Dermis microvascular lymphatic vessel endothelial cell (primary cell): ENCODE measurements at places on chromosomes 2 and 18. TPM values are rescaled to one million over a fixed set of nuclear protein-coding genes. Genes with fewer than 3 reads are reported as not detected.

Gene ANKRD36C
- total RNA-seq: 18.8 and 27.5 TPM in 2 replicates

Gene SLC5A7
- not detected in 2 replicates for total RNA-seq

Gene IL36G
- not detected in 2 replicates for total RNA-seq

Gene EML6
- 0.63 and 0.77 TPM in 2 replicates for total RNA-seq

Gene ZDBF2
- total RNA-seq: 8.2 and 12.0 TPM in 2 replicates

Gene ZC3H6
- total RNA-seq: 1.8 and 2.0 TPM in 2 replicates

Gene C1QL2
- total RNA-seq: not detected in 2 replicates

Gene WDR75
- 43.0 and 45.3 TPM in 2 replicates for total RNA-seq

Gene ATP8B1
- 18.2 and 34.0 TPM in 2 replicates for total RNA-seq
